ENCODE measurements at places on chromosomes 16 and 17. TPM values are rescaled to one million over a fixed set of nuclear protein-coding genes. Genes with fewer than 3 reads are reported as not detected.

DNA sequence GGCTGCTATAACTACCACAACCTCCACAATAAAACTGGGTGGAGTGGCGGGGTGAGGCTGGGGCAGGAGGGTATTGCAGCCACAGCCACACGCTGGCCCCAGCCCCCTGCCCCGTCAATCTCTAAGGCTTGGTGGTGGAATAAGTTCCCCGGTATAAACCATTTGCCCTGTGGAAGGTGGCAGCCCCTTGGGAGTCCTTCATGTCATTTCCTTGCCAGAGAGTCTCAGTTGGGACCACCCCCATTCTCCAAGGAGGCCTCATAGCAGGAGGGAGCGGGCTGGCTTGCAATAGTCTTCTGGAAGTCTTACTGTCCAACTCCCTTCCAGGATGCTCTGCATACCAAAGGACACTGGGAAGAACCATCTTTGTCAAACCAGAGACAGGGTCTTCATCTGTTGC is 19.4 kb downstream of the CD300A start:
- no peaks in the 10 kb centered on the region for H3K4me1 ChIP-seq
- H3K27ac ChIP-seq, result no peak overlapping the region
- peaks cover 22% of the 10 kb centered on the region for H3K27me3 ChIP-seq

- peak; percentile 93 for DNase-seq
- no peak overlapping the region for H3K27ac ChIP-seq
- H3K36me3 ChIP-seq, result peaks cover 6% of the 10 kb centered on the region
Measured at GRCh38 chr17:41801374-41802271, 10.1 kb downstream of the P3H4 start.

- peaks cover 3% of the 10 kb centered on the region for H3K36me3 ChIP-seq
- H3K4me3 ChIP-seq, result peak overlapping the region; percentile 81
- no peaks in the 10 kb centered on the region for H3K27me3 ChIP-seq
- DNase-seq, result peak; percentile 96
- H3K4me1 ChIP-seq, result peaks cover 48% of the 10 kb centered on the region
Measured at GRCh38 chr17:46193626-46194392, 580 bp upstream of the KANSL1 start.

GRCh38 chr16:29840240-29840639 is 20.0 kb downstream of the MVP start:
- no peak overlapping the region for H3K4me3 ChIP-seq
- H3K27me3 ChIP-seq, result no peaks in the 10 kb centered on the region
- H3K36me3 ChIP-seq, result peaks cover 45% of the 10 kb centered on the region
- DNase-seq, result no peak

DNA sequence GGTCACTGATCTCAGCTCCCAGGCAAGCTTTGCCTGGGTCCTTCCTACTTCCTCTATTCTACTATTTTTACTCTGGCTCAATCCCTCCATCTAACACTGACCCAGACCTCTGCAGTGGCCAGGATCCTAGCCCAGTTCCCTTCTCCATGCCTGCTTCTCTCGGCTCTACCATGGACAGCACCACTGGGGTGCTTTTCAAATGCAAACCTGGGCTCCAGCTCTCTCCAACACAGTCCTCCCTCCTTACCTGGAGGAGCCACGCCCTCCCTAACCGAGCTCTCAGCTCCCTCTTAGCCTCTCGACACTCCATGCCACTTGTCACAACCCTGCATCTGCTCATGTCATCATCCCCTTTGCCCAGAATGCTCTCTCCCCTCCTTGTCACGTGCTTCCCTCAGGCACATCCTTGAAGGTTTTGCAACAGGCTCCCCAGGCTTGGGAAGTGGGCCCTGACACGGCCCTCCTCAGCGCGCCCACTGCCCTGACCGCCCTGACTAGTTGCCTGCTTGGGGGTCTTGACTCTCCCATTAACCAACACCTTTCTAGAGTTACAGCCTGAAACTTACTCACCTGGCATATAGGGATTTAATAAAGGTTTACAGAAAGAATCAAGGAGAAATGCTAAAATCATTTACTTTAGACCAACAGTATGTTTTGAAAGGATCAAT is 41.6 kb downstream of the MARF1 start:
- no peaks in the 10 kb centered on the region for H3K27me3 ChIP-seq
- H3K36me3 ChIP-seq, result peaks cover 75% of the 10 kb centered on the region
- H3K4me3 ChIP-seq, result no peak overlapping the region
- no peak overlapping the region for H3K27ac ChIP-seq
- H3K4me1 ChIP-seq, result no peaks in the 10 kb centered on the region

GRCh38 chr17:58420827-58421226 is 3.5 kb upstream of the RNF43 start:
- no peak for DNase-seq
- peaks cover 34% of the 10 kb centered on the region for H3K27me3 ChIP-seq
- peaks cover 6% of the 10 kb centered on the region for H3K4me1 ChIP-seq

DNA sequence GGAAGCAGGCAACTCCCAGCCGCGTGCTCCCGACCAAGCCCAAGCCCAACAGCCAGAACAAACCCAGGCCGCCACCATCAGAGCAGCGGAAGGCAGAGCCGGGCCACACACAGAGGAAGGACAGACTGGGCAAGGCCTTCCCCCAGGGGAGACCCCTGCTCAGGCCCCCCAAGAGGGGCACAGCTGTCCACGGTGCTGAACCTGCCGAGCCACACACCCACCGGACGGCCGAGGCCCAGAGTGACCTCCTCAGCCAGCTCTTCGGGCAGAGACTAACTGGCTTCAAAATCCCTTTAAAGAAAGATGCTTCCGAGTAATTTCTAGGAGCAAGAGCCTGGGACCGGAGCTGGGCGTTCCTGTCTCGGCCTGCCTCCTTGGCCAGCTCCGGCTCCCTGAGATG is 14.1 kb upstream of the ZFPM1 start:
- no peak overlapping the region for H3K27ac ChIP-seq
- H3K4me1 ChIP-seq, result peaks cover 2% of the 10 kb centered on the region
- H3K4me3 ChIP-seq, result no peak overlapping the region
- DNase-seq, result no peak
- H3K27me3 ChIP-seq, result no peaks in the 10 kb centered on the region
- H3K36me3 ChIP-seq, result no peaks in the 10 kb centered on the region

SBK1 gene
- total RNA-seq, result 5.0 TPM

CBX4 gene
- total RNA-seq, result 21.4 TPM

TSPAN10 gene
- 1.1 TPM for total RNA-seq

PLXDC1 gene
- 17.1 TPM for total RNA-seq
